ENCODE measurements at places on chromosomes 1 and 21.
A peak's percentile ranks its signal among the peaks of the same experiment; 100 is the strongest.

GRCh38 chr1:116514708-116515525 is 55.9 kb downstream of the CD58 start:
- peak; percentile 48 for DNase-seq

- DNase-seq: no peak
These were observed 24.6 kb downstream of the PADI2 start for GRCh38 chr1:17094664-17095063.

GRCh38 chr1:230366504-230366915 is 59.6 kb downstream of the PGBD5 start:
- no peak for DNase-seq

- DNase-seq: no peak
These were observed 192.4 kb downstream of the DPYD start for GRCh38 chr1:97728436-97728835.

DNA sequence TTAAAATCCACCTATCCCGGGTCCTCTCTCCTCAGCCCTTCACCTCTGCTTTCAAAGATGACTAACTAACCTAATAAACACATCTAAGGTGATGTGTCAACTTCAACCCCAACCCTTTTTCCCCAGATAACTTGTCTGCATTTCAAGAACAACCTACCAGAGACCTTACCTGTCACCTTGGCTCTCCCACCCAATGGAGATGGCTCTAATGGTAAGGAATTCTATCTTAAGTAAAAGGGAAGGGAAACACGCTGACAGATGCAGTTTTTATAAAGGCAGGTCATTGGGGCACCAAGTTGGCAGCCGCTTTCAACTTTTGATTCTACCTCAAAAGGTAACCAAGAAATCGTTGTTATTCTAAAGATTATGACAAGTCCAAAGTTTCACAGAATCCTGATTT is 37.6 kb downstream of the MRPL39 start:
- DNase-seq: no peak

All from thymus (tissue), 14 donors.